ENCODE measurements at places on chromosomes 1 and 21.
A peak's percentile ranks its signal among the peaks of the same experiment; 100 is the strongest.

- no peak for DNase-seq
Measured at GRCh38 chr1:195709821-195710220, 898.4 kb downstream of the KCNT2 start.

- no peak for DNase-seq
Measured at GRCh38 chr1:27804791-27805190, 25.8 kb upstream of the PPP1R8 start.

DNA sequence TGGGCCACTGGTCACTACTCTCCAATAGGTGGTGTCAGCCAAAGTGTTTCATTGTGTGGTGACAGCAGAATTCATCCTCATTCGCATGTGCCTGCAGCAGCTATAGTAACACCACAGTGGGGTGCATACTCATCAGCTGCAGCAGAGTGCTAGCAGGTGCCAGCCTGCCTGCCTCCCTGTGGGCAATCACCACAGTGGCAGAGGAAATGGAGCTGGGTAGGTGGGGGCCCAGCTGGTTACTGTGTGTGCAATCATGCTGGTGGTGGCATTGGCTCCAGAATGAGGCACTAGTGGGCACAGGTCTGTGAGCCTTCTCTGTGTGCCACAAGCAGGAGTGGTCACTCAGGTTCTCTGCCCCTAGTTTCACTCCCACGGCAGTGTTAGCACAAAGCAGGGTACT lies 579.2 kb downstream of the PTPRC start:
- no peak for DNase-seq

DNA sequence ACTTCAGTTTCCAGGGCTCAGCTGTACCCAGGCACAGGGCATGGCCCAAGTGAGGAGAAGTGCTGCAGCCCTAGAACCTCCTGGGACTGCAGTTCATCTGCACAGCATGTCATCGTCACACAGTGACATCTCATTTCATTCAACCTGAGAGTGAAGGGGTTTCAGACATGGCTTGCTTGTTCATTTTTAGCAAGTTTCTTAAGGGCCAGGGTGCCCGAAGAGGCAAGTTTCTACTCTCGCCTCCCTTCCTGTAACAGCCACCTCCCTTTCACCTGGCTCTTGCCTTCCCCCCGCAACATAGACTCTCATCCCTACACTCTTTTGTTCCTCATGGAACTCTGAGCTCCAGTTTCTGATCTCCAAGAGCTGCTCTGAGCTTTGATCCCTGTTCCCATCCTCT lies 108.1 kb downstream of the C1orf21 start:
- no peak for DNase-seq

DNA sequence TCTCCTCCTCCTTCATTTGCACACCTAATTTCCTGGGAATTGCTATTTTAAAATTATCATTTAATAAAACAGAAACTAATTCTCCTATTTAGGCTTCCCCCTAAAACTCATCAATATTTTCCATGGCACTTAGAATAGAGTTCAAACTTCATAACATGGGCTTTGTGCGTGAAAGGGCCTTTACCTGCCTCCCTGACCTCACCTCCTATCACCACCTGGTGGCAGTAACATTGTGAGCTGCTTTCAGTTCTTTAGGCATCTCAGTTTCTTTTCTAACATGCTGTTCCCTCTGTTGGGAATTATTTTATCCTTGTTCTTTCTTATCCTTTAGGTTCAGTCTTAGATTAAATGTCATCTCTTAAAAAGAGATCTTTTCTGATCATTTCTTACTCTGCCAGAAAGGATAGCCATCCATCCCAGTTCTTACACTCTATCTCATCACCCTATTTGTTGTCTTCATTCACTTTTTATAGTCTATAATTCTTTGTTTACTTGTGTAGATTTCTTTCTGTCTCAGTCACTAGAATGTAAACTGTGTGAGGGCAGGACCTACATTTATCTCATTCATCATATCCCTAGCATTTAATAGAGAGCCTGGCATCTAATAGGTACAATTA lies 133.8 kb upstream of the KIAA1614 start:
- no peak for DNase-seq

GRCh38 chr1:9181990-9182783 lies 52.4 kb upstream of the H6PD start:
- no peak for DNase-seq

DNA sequence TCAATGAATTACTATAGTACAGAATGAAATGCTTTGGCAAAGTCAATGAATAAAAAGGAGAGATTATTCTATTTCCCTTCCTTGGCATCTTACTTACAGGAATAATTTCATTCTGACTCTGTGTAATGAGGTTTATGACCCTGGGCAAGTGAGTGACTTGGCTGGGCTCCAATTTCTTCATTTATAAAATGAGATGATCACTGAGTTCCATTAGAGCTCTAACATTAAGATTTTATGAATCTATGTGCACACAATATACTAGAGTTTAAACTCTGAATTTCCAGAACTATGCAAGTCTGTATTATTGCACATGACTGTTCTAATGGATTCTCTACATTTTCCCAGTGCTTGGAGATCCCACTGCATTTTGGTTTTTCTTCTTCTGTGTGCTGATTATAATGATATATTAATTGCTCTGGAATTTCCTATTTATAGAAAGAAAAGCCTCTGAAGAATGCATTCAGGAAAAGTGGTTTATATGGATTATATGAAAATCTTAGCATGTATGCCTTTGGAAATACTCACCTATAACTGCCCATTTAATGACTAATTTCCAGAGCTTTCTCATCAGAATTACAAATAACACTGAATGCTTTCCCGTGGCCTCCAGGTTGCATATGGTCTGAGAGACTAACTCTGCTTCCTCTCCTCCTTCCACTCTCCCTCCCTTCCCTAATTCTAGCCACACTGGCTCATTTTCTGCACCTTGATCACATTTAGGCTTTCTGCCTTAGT lies 97.4 kb upstream of the CHRM3 start:
- DNase-seq: no peak

DNA sequence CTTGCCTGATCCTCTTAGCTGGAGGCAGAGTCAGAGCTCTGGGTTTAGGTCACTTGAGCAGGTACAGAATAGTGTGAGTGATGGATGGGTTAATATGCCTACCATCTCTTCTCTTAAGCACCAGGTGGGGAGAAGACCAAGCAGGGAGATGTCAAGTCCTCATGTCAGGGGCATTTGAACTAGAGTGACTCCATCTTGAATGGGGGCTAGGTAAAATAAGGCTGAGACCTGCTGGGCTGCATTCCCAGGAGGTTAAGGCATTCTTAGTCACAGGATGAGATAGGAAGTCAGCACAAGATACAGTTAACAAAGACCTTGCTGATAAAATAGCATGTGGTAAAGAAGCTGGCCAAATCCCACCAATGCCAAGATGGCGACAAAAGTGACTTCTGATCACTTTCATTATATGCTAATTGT lies 77.4 kb upstream of the BTG3 start:
- no peak for DNase-seq

DNA sequence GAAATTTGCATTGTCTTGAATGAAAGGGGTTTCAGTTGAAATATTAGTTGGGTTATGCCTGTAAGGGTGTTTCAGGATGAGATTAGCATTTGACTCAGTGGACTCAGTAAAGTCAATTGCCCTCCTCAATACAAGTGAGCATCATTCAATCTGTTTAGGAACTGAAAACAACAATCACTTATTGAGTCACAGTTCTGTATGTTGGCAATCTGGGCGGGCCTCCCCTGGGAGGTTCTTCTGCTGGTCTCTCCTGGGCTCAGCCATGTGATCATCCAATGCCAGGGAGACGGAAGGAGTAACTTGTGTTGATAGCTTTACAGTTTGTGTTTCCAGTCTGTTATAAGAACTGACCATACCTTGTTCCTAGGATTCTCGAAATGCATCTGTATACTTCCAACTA lies 262.9 kb upstream of the RUNX1 start:
- DNase-seq: no peak

DNA sequence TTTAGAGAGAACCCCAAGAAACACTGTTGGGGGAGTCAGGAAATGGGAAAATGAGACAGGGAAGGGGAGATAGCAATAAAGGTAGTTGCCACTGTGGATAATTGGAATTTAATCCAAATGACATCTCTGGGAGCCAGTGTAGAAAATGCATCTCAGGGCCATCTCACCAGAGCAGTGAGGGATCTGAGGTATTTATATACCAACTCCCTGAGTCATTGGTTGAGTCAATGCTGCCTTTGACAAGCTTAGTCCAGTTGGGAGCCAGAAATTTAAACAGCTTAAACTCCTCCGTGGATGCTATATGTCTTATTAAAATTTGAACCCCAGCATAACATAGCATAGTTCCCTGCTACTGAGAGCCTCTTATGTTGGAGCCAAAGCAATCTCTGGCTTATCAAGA lies 140.3 kb downstream of the SLC30A10 start:
- no peak for DNase-seq

DNA sequence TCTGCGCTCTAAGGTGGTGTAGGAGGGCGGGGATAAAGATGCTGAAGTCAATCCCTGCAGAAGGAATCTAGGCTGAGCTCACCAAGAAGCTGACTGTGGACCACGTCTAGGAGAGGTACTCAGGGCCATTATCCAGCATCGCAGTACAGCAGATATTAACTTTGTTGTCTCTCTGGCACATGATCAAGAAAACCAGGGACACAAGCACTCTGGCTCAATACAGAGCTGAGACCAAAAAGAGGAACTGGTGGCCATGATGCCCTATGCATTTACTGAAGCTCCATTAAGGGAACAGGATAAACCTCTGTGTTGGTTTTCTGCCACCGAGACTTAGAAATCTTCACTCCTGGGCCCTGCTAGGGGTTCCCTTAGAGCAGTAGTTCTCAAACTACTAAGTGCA lies 38.0 kb upstream of the ANGPTL7 start:
- DNase-seq: no peak

GRCh38 chr1:205301842-205302588 lies 19.5 kb downstream of the NUAK2 start:
- DNase-seq: no peak

- DNase-seq: no peak
Measured at GRCh38 chr1:214234635-214235025, 46.3 kb upstream of the SMYD2 start.

GRCh38 chr1:86464819-86465218 lies 3.9 kb upstream of the CLCA1 start:
- DNase-seq: no peak

GRCh38 chr1:19643602-19644394 lies at the start of gene NBL1:
Gene NBL1, plus strand, starts transcription at chr1:19644311. Its CDS starts 10,720 bp downstream, at chr1:19655031.
- peak; percentile 15 for DNase-seq

DNA sequence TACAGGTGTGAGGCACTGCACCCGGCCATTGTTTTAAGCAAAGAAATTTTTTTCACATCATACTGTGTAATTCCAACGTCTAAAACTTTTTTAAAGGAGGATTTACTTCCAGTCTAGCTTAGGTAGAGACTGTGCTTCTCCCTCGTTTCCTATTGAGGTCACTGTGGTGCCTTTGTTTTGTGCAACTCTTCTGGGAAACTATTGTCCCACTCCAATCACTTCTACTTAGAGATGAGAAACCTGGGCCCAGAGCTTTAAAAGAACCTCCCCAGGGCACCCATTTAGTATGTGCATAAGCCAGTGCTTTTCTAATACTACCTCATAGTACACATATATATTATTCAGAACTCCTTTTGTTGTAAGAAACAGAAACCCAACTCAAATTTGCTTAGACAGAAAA lies 120.0 kb upstream of the ZNF644 start:
- DNase-seq: no peak

DNA sequence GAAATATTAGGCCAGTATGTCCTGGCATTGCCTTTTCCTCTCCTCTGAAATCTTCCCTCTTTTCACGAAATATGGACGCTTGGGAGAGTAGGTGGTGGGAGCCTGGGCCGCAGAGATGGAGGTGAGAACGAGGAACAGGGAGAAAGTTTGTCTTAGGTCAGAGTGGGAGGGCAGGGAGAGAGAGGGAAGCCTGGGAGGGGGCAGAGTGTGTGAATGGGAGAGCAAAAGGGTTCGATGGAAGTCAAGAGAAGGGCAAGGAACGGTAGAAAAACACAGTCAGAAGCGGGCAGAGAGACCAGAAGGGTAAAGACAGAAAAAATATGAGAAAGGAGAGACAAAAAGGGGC lies 1.2 kb downstream of the TRABD2B start:
- DNase-seq: no peak

GRCh38 chr1:103461161-103462105 lies 64.1 kb upstream of the RNPC3 start:
- DNase-seq: no peak

- DNase-seq: no peak
Measured at GRCh38 chr1:158212320-158212719, 31.6 kb downstream of the CD1D start.

DNA sequence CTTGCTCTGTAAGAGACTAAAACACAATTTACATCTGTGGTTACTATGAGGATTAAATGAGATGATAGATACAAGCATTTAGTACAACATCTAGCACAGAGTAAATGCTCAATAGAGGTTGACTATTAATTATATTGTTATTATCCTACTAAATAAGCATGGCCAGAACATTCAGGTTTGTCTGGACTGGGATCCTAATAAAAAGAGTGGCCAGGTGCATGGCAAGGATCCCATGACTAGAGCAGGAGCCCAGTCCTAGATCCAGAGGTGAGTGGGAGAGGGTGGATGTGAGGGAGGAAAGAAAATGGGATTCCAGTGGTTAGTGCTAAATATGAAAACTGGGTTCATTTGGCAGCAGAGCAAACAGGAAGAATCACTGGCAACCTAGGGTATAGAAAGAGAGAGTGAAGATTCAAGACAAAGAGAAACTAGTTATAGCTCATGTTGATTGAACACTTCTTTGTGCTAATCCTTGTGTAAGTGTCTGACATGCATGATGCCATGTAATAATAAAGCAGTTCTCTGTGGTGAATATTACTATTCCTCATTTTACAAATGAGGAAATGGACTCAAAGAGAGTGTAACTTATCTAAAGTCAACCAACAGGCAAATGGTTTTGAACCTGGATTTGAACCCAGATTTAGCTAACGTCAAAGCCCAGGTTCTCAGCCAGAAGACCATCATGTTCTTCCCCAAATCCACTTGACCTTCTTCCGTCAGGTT lies 71.1 kb upstream of the FGGY start:
- no peak for DNase-seq

DNA sequence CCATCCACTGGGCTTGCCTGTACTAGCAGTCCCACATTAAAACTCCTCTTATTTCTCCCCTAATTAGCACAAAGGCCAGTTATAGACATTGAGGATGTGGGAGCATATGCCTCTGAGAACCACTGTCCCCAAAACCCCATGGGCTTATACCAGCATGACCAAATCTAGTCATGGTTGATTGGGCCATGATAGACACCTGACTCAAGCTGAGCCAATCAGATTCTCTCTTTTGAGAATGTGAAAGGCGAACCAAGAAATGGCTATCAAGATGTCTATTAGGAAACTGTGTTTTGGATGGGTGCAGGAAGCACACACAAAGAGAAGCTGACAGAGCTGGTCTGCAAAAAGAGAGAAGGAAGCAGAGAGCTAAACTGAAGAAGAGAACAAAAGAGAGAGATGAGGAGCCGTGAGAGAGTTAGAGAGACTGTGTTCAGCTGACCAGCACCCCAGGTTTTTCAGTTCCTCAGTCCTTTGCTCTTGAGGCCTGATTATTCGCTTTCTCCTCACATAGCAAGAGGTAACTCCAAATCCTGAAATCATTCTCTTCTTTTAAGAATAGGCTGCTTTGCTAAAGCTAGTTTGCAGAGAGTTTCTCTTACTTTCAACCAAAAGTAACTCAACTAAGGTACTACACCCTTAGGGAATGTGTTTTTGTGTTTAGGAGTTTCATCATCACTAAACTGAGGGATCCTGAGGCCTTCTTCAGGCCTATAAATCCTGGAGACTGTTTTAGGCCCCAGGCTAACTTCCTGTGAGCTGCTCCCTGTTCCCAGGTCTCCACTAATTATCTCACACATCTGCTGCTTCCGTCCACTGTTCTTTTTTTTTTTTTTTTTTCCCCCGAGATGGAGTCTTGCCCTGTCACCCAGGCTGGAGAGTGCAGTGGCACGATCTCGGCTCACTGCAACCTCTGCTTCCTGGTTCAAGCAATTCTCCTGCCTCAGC lies 7.9 kb upstream of the TIPRL start:
- DNase-seq: no peak

Data from NCI-H187 (cell line).